Endodermal cell (in vitro differentiated cells): ENCODE measurements at places on chromosomes 1 and 21.

GRCh38 chr1:248906753-248907661, 972 bp downstream of the PGBD2 start:
- DNase-seq = peak; percentile 54

DNA sequence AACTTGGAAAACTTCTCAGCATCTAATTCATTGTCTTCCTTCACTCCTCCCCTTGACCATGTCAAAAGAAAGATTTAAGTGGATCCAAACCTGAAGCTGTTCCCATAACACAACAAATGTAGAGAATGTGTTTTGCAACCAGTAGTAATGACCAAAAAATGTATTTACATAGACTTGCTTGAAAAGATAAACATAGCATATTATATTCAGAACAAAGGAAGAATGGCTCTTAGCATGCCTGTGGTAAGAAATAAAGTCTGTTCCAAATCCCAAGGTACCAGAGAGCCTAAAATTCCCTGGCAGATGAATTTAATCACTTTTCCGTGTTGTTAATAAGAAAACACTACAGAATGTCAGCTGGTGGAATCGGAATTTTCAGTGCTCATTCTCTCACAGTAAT, 36.8 kb downstream of the FMO3 start:
- no peak for DNase-seq

DNA sequence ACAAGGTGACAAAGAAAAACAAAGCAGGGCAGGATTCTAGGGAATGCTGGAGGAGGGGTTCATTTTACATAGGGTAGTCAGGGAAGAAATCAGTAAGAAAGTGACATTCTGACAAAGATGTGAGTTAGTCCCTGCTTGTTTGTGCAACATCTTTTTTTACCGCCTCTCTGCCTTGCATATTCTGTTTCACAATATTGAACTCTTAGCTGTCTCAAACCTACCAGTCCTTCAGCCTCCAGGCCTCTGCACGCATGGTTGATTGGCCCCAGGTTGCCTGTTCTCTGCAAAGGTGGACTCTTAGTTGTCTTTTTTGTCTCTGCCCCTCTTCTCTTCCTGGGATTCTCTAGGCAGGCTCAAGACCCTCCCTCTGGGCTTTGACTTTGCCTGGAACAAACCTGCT, 152.2 kb upstream of the RUNX1 start:
- no peak for DNase-seq

GRCh38 chr1:44275991-44276405, 62.7 kb downstream of the DMAP1 start:
- DNase-seq = no peak

GRCh38 chr1:61253912-61254633, 171.7 kb downstream of the NFIA start:
- DNase-seq = no peak

GRCh38 chr1:48873944-48874343, 97.3 kb upstream of the BEND5 start:
- peak; percentile 84 for DNase-seq

GRCh38 chr1:244113532-244114320, 62.6 kb downstream of the ZBTB18 start:
- no peak for DNase-seq

GRCh38 chr1:52460694-52461093, 56.3 kb downstream of the PRPF38A start:
- DNase-seq = no peak

DNA sequence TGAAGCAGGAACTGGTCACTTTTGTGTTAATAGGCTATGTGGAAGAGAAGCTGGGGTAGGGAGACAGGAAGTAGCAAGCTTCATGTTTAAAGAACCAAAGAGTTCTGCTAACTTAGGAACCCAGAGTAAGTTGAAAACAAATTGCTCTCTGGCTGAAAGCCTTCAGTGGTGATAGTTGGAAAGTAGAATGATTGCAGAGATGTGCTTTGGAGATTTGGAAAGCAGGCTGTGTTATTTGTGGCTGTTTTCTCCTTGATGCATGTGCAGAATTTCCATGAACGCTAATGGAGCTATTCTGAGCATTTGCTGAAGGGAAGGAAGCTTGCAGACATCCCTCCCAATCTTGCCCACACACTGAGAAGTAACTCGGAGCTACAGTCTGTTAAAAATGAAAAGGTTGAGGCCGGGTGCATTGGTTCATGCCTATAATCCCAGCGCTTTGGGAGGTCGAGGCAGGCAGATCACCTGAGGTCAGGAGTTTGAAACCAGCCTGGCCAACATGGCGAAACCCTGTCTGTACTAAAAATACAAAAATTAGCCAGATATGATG, 45.7 kb downstream of the TCEANC2 start:
- no peak for DNase-seq

GRCh38 chr1:154730259-154730658, 122.3 kb upstream of the ADAR start:
- no peak for DNase-seq

DNA sequence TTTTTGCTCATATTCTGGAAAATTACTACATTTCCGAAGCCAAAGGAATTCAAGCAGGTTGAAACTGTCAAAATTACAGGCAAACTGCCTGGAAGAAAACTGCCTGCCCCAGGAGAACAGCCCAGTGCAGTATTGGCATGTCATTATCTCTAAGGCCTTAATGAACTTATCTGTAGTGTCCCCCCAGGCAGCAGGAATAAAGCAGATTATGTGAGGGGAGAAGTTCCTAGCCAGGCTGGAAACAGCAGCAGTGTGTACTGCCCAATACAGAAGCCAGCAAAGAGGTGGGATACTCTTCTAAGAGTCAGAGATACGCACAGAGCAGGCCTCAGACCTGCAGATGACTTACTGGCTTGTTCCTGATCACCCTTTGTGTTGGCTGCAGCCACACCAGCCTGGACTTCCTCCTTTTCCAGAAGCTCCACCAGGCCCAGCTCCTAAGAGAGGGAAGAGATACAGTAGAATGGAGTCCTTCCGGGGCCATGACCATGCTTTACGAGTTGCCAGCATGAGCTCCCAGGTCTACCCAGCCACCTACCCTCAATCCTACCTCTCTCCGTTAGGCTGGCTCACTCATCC, 11.7 kb downstream of the IQGAP3 start:
- DNase-seq = no peak

DNA sequence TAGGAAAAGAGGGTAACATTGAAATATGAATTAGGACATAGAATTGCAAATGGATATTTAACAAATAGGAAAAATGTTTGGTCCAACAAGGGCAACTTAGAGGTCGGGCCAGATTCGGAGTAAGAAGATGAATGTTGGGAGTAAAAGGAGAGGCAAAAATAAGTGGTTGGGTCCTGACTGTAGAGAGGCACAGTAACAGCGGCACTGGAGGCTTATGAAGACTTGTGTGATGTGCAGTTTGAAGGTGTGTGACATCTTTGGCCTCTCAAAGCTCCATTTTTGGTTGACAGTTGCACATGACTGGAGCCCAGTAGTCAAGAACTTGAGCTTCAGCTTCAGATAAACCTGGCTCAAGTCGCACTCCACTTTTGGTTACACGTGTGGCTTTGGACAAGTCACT, 109.9 kb upstream of the PAXBP1 start:
- no peak for DNase-seq

GRCh38 chr1:89698624-89699023, 65.7 kb downstream of the LRRC8C start:
- no peak for DNase-seq

- peak; percentile 73 for DNase-seq
Observed at GRCh38 chr1:48236716-48237470, 14.4 kb downstream of the SLC5A9 start.

GRCh38 chr1:46411601-46412341, 17.7 kb downstream of the FAAH start:
- DNase-seq = peak; percentile 95

- DNase-seq = no peak
Observed at GRCh38 chr1:222257027-222257426, 290.9 kb downstream of the HHIPL2 start.

DNA sequence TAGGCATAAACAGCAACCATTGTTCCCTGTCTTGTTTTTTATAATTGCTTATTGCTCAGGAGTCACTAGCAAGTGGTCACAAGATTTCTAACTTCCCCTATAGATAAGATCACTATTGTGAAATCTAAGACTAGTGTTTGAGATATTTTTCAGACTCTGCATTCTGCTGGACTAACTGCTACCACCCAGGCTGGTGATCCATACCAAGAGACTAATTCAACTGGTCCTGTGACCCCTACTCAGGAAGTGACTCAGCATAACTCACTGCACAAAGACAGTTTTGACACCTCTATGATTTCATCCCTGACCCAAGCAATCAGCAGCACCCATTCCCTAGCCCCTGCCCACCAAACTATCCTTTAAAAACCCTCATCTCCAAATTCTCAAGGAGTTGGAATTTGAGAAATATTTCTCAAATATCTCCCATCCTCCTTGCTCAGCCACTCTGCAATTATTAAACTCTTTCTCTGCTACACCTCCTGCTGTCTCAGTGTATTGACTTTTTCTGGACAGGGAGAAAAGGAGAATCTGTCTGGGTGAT, 52.7 kb downstream of the TRIM33 start:
- no peak for DNase-seq

DNA sequence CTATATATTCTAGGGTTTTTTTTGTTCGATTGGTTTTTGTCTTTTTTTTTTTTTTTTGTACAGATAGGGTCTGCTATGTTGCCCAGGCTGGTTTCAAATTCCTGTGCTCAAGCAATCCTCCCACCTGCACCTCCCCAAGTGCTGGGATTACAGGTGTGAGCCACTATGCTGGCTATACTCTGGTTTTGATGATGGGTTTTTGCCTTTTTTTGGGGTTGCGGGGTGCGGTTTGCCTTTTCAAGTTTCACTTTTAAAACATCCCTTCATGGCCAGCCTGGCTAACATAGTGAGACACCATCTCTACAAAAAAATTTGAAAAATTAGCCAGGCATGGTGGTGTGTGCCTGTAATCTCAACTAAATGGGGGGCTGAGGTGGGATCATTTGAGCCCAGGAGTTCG, 10.0 kb downstream of the KDM5B start:
- DNase-seq = no peak

DNA sequence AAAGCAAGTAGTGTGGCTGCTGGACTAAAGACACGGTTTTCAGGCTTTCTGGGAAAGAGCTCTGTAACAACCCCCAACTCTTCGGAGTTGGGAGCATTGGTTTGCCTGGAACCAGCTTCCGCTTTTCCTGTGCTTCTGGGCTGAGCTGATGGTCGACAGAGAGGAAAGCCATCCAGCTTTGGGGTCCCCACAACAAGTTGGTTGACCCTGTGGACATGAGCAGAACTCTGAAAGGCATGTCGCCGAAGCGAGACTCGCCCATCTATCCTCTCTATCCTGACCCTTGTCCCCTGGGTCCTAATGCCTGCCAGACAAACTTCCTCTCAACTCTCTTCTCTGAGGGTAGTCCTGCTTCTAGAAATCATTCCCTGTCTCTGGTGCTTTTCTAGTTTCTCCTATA, 31.9 kb upstream of the FCGR2A start:
- peak; percentile 81 for DNase-seq

- no peak for DNase-seq
Observed at GRCh38 chr1:111497592-111497991, 5.8 kb downstream of the ADORA3 start.

GRCh38 chr1:1438531-1439381, 3.3 kb downstream of the VWA1 start:
- DNase-seq = no peak

DNA sequence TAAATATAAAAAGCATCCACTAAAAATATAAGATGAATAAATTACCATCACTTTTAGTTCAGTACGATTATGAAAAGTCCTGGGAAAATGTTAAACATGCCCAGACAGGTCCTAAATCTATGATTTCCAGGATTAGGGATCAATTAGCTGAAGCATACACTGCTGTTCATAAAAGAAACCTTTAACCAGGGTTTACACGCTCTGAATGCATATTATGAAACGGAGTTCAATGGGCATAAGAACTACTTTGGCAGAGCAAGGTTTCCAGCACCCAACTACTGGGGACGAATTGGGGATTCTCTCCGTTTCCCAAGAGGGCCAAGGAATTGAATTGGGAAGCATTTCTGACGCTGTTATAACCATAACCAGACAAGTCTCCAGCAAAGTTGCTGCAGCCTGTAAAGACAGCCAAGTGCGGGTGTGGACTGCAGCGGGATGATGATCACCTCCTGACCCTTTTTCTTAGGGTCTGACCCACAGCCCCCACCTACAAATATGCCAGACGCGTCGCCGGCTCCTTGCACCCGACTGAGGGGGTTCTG, 1.6 kb downstream of the SLC30A1 start:
- no peak for DNase-seq

- DNase-seq = no peak
Observed at GRCh38 chr1:228768355-228769000, 33.2 kb downstream of the RHOU start.

GRCh38 chr1:79517470-79518224, 511.1 kb upstream of the ADGRL4 start:
- no peak for DNase-seq

DNA sequence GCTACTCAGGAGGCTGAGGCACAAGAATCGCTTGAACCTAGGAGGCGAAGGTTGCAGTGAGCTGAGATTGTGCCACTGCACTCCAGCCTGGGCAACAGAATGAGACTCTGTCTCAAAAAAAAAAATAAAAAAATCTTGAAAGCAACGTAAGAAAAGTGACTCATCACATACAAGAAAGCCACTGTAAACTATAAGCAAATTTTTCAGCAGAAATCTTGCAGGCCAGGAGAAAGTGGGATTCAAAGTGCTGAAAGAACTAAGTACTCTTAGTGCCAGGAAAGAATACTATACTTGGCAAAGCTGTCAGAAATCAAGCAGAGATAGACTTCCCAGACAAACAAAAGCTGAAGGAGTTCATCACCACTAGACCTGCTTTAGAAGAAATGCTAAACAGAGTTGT, 4.4 kb upstream of the HMGN1 start:
- no peak for DNase-seq

- DNase-seq = no peak
Observed at GRCh38 chr1:31259746-31260145, 20.1 kb upstream of the NKAIN1 start.

- no peak for DNase-seq
Observed at GRCh38 chr1:44694863-44695478, 20.5 kb downstream of the ARMH1 start.

- DNase-seq = no peak
Observed at GRCh38 chr1:2840036-2840809, 38.7 kb upstream of the TTC34 start.

- peak; percentile 55 for DNase-seq
Observed at GRCh38 chr1:181985936-181986906, 75.3 kb downstream of the ZNF648 start.

GRCh38 chr1:22567197-22567596, 3.9 kb downstream of the EPHA8 start:
- no peak for DNase-seq

- DNase-seq = no peak
Observed at GRCh38 chr1:118159569-118159968, 25.5 kb downstream of the SPAG17 start.

- no peak for DNase-seq
Observed at GRCh38 chr1:46303872-46304326, 401 bp downstream of the UQCRH start.

DNA sequence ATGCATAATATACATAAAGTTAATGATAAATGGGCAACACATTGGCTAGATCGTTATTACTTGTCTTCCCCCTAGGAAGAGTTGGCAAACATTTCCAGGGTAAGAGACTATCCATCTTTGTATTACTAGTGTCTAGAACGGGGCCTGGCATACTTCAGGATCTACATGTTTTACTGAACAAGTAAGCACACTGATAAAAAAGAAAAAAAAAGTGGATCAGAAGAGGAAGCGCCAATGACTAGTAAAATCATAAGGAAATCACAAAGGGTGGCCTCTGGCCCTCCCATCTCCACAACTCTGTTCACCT, 482 bp downstream of the TM2D1 start:
- no peak for DNase-seq
